Small intestine (tissue), 16 donors: ENCODE measurements at places on chromosomes 3 and 15.

- no peak for DNase-seq
These were observed 3.3 kb upstream of the MTHFS start for GRCh38 chr15:79900087-79900486.

DNA sequence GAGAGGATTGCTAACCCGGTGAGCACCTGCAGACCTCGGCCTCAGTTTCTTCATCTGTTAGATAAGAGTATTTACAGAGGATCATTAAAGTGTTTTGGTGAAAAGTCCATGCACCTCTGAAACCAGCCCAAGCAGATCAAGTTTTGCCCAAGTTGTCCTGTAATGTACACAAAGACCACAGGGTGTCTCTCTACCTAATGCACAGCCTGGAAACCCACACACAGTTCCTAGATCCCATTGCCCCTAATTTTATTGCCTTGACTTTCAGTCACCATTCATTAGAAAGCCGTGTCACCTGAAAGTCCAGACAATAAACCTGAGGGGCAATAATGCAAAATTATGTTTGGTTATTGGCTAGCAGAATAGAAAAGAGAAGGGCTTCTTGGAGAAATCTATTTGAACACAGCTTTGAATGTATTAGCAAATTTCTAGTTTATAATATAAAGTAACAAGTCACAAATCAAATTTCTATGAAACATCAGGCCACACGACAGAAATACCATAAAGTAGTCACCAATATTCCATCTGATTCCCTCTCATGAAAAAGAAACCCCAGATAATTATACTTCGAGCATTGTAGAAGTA is 161.3 kb upstream of the SLC2A2 start:
- DNase-seq: peak; percentile 50

- DNase-seq: no peak
These were observed 17.0 kb downstream of the THAP10 start for GRCh38 chr15:70875001-70875782.

DNA sequence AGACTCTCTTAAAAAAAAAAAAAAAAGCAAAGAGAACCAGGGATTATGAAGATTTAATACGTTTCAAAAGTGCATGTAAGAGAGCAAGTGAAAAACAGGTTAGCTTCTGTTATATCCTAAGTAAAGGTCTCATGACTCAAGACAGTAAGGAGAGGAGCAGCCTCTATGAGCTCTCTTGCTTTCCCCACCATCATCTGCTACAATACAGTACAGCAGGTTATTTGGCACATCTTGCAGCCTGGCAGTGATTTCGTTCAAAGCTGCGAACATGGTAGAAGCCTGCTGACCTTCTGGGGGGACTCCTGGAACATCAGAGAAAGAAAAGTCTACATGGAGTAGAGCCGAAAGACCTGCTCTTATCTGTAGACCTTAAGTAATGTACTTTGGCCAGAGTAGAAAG is 129.2 kb upstream of the PLXND1 start:
- DNase-seq: peak; percentile 24

- DNase-seq: no peak
These were observed 89.7 kb upstream of the GK5 start for GRCh38 chr3:142315083-142315482.

GRCh38 chr15:75455982-75456531 is 4.6 kb upstream of the SIN3A start:
- DNase-seq: peak; percentile 81

DNA sequence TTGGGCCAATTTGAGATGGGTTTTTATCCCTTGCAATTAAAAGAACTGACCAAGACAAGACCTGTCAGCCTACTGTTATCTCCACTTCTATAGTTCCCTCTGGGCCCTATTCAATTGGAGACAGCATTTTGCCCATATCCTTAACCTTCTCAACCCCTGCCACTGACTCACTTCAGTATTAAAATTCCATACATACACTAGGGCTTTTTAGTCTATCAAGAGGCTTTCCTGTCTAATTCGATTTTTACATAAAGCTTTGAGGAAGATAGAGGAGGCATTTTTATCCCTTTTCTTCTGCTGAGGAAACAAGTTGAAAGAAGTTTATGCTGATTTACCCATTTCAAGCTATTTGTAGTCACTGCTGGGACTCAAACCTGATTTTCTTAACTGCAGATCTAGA is 51.1 kb downstream of the GTF2E1 start:
- no peak for DNase-seq
